HTR-8/SVneo (cell line): ENCODE measurements at places on chromosomes 5 and 9.

GRCh38 chr9:130830231-130830760 lies 4.8 kb upstream of the ABL1 start:
- no peak for DNase-seq

DNA sequence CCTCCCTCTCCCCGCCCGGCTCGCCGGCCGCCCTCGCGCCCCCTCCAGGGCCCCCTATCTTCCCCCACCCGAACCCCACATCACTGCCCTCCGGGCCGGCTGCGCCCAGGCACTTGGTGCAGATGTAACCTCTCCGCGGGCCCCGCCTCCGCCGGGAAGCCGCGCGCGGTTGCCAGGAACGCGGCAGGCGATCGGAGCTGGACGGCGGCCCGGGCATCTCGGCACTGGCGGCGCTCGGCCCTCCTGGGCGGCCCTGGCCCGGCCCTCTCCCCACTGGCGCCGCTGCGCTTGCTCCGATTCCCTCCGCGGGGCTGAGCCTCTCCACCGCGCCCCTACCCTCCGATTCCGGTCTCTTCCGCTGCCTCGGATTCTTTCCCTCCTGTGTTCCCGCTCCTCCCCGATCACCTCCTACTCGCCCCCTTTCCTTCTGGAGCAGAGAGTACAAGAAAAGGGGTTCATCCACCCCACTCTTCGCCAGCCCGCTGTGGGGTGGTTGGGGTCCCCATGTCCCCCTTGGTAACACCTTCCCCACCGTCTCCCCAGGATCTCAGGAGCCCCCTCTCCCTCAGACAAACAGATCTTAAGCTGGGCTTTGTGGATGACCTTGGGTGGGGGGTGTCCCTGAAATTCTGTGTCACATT lies 70.6 kb downstream of the C9orf50 start:
- peak; percentile 43 for DNase-seq

- DNase-seq, result peak; percentile 78
Observed at GRCh38 chr5:139635606-139636206, 12.4 kb upstream of the CXXC5 start.

DNA sequence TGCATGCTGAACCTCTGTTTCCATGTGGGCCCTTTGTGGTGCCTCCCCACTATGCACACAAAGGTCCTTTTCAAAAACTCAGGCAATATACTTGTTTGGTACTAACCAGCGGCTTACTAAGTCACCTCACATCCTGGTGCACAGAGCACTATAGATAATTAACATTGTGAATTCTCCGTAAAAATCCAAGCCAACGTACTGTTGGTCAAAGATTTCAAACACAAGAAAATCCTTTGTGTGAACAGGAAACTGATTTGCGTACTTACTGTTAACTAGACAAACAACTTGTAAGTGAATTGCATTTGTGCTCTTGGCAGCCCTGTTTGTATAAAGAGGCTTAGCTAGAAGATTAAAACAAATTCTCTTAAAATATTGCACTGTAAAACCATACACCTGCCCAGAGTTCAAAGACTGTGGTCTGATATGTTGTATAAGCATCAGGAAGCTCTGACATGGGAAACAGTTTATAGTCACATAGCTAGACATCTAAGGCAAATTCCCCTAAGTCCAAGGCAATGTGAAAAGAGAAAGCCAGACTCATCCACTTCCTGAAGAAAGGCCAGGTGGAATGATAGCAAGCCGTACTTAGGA lies 125.0 kb upstream of the SLC12A2 start:
- no peak for DNase-seq

DNA sequence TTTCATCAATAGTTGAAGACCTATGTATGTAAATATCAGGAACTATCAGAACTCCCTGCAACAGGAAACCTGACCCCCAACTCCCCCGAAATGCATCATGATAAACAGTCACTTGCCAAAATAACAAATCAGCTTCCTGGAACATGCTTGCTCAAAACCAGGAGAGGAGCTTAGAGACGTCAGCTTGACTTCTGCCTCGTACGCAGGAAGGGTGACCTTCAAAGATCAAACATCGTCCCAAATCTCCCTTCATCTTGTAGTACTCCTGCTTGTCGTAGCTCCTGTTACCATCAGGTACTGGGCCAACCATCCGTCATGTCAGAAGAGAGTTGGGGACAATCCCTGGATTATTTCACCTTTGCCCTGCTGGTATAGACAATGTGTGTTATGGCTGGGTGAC lies 396.1 kb downstream of the GADD45G start:
- DNase-seq, result no peak

DNA sequence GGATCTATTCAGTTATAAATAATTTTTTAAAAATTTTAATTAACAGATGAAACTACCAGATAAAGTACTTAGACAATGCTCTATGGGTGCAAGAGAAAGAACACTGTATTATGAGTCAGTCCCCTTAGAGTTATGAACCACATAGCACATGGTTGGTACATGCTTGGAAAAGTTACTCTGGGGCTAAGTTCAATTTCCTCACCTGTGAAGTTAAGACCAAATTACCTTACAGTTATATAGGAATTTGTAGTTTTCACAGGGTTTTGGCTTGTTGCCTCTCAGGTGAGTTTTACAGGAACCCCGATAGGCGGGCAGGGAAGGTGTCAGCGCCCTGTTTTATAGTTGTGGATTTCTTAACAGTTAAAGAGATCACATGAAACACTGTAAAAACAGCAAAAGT lies 1.2 kb downstream of the PANK3 start:
- no peak for DNase-seq

DNA sequence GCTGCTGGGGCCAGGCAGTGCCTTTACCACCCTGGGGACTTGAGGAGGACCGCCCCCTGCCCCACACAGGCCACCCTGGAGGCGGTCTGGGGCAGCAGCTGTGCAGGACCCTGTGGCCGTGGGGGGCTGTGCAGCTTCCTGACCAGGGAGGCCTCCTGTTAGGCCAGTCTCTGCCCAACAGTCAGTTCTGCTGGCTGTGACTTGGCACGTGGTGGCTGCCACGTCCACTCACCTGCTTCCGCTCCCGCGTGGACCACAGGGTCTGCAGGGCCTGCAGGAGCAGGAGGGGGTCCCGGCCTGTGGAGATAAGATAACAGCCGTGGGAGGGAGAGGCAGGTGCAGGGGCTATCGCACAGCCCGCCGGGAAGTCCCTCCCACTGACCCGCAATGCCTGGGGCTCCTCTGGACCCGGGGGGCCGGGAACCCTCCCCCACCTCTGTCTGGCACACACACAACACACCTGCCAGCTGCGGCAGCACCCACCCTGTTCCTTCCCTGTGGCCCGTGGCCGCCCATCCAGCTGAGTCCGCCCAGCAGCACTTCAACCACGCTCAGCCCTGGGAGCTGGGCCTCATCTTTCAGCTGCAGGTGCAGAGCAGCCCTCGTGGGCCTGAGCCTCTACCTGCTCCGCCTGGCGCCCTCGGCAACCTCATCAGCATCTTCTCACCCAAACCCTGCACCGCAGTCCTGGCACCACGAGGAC lies 39.7 kb downstream of the EXD3 start:
- no peak for DNase-seq

DNA sequence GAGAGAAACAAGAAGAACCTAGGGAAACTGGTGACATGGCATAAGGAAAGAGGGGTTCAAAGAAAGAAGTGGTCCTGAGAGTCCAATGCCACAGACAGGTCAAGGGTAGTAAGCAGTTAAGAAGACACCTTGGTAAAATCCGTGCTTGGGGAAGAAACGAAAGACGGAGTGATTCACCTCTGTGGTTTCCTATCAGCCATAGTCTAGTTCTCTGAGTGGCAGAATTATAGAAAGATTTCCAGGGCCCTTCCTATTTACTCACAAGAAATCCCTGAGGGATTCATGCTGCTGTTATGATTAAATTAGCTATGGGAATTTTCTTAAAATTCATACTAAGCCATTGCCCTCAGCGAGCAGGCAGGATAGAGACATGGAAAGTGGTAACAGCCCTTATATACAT lies 31.7 kb downstream of the IL33 start:
- no peak for DNase-seq

DNA sequence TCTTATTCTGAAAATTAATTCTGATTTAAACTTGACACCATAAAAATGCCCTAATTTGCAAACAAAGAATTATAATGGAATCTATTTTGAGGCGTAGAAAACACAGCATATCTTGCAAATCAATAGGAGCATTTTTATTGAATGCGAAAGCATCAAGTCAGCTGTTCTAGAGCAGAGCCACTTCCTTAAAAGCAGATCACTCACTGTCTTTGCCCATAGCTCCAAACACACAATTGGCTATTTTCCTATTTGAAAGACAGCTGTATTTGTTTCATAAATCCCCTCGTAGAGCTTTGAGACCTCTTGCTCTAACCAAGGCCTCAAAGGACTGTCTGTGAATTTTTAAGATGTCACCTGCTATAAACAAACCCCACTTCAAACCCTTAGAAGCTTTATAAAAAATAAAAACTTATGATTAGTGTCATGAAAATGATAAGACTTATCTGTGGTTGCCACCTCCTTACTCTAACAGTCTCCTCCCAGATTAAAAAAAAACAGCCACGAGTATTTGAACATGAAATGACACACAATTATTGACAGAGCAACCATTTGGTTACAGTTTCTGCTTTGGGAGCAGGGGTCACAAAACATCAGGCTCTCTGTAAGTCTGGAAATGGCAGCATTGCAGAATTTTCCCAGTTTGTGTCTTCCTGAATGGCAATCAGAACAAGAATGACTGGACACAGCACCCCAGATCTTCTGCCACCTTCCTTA lies 75.6 kb upstream of the RASEF start:
- no peak for DNase-seq

DNA sequence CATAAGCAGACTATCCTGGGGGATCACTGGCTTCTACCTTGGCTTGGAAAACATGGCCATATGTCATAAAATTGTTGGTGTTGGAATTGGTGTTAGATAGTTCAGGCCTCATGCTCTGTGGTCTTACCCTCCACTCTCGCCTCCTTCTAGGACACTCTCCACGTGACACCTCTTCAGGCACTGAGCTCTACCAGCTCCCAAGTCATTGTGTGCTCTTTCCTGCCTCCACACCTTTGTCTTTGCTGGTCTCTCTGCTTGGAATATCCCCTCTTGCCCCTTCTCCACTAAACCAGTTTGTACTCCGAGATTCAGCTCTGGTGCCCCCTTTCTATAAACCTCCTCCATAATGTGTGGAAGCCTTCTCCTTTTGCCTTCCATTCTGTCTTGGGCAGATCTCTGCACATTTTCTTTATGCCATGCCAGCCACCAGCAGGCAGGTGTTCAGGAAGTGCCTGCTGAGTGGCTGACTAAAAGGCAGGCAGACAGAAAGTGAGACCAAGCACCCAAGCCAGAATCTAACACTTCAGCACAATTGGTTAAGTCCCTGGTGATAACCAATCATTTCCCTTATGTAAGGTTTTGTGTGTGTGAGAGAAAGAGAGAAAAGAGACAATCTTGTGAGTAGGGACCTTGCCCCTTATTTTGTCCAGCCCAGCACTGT lies 37.7 kb downstream of the SAR1B start:
- DNase-seq, result no peak

DNA sequence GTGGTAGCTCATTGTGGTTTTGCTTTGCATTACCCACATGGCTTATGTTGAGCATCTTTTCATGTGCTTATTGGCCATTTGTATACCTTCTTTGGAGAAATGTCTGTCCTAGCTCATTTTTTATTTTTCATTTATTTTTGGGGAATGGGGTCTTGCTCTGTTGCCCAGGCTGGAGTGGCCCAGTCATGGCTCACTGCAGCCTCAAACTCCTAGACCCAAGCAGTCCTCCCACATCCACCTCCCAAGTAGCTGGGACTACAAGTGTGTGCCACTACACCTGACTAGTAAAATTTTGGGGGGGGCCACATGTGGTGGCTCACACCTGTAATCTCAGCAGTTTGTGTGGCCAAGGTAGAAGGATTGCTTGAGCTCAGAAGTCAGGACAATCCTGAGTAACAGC lies 77.4 kb downstream of the UBE2R2 start:
- no peak for DNase-seq
